Esophagus mucosa (tissue), 1 donor: ENCODE measurements at places on chromosomes 11 and 22.

GRCh38 chr11:13438291-13438690 lies 24.7 kb downstream of the BTBD10 start:
- no peak for ATAC-seq

GRCh38 chr22:43174941-43175531 lies 11.9 kb downstream of the TTLL12 start:
- peak; percentile 80 for ATAC-seq

GRCh38 chr11:59754494-59754858 lies 700 bp upstream of the STX3 start:
- ATAC-seq = no peak

DNA sequence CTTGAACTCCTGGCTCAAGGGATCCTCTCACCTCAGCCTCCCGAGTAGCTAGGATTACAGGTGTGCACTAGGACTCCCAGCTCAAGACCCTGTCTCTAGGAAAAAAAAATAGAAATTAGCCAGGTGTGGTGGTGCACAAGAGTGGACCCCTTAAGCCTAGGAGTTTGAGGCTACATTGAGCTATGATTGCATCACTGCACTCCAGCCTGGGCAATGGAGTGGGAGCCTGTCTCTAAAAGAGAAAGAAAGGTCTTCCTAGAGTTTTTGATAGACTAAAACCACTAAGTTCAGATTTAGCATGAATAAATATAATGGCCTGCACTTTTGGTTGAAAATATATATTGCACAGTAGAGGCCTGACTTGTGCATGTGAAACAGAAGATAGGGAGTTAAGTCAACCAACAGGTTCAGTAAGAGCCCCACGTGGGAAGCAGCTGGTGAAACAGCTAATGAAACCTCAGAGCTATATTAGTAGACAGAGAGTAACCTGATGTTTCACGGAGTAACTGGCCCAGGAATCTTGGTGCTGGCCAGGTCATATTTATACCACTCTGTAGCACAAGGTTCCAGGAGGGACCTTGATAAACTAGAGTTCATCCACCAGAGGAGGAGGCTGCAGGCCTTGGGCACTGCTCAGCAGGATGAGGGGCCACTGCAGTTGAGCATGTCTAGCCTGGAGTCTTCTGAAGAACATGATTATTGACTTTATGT lies 4.6 kb upstream of the MICAL3 start:
- peak; percentile 23 for ATAC-seq

- no peak for ATAC-seq
These were observed 32.9 kb upstream of the DDI1 start for GRCh38 chr11:104003491-104003890.

GRCh38 chr11:110287537-110287936 lies 8.9 kb downstream of the RDX start:
- no peak for ATAC-seq

DNA sequence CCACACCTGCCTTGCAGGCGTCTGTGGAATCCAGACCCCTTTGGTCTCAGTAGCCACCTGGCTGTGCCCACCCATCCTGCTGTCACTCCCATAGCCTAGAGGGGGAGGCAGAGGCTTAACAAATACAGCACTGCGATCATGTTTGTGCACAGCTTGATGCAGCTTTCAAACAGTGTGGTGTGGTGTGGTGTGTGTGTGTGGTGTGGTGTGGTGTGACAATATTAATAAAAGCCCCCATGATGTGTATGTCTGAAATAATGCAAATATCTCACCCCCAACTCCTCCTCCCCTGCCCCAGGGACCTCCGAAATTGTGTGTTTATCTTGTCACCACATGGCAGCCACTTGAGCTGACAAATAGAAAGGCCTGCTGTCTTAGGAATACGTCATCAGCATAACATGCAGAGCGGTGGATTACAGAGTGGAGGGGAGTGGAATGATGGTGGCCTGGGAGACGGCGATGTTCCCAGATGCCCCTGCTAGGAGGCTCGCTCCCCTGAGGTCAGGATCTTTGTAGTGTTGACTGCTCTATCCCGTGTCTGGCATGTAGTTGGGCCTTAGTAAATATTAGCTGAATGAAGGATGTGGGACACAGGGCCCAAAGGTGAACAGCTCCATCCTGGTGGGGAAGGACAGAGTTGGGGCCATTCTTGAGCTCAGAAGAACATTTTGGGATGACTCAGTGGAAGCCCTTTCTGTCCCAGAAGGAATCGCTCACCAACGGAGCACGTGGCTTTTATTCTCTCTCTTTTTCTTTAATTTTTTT lies 2.8 kb downstream of the PDXP start:
- no peak for ATAC-seq

DNA sequence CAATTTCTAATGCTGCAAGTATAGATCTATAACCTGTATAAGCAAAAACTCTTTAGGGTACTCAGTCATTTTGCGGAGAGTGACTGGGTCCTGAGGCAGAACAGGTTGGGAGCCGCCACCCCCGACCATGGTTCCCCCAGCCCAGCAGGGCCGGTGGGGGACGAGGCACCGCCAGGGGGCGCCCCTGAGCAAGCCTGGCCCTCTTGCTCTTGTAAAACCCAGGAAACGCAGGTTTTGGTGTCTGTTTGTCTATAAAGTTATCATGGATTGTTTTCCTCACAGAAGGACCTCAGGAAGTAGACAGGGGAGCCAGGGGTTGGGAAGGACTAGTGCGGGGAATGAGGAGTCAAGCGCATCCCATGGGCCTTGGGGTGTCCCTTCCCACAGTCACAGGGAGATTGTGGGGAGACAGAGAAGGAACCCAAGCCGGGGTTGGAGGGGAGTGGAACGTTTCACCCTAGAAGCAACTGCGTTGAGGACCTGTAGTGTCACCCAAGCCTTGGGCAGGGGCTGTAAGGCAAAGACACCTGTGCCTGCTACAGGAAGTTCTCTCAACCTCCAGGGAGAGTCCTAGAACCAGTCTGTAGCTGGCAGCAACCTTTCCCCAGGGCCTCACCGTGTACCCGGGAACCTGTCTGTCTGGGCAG lies 26.4 kb downstream of the KCTD17 start:
- peak; percentile 44 for ATAC-seq

DNA sequence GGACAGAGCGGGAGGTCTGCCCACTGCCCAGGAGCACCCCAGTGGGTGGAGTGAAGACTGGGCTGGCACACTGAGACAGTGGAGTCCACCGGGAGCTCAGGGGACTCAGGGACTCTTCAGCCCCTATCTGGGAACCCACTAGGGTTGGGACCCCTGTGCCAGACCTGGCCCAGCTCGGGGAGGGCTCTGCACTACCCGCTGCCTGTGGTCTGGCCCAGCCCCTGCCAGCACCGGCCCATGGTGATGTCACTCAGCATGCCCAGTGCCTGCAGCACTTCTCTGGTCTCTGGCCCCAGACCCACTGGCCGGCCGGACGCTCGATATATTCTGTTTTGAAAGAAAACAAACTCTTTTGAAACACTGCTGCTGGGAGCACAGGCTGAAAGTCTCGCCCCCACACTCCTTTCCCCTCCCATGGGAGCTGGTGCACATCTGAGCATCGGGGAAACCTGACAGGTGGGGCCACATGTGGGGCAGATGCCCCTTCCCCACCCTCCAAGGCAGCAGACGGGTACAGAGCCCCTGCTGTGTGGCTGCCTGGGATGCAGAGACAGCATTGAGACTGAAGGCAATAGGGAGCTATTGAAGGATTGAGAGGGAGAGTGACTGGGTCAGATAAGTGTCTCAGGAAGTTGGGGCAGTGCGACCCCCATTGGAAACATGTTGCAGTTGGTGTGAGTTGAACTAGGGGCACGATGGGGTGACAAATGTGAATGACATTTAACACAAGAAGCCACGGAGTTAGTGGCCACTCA lies 62.9 kb downstream of the MYEOV start:
- ATAC-seq = no peak

GRCh38 chr11:40185793-40186192 lies 1273.7 kb downstream of the LRRC4C start:
- no peak for ATAC-seq

- no peak for ATAC-seq
These were observed 35.2 kb downstream of the IGLL1 start for GRCh38 chr22:23544852-23545251.

- peak; percentile 6 for ATAC-seq
These were observed 23.0 kb downstream of the MYEOV start for GRCh38 chr11:69316956-69317355.

DNA sequence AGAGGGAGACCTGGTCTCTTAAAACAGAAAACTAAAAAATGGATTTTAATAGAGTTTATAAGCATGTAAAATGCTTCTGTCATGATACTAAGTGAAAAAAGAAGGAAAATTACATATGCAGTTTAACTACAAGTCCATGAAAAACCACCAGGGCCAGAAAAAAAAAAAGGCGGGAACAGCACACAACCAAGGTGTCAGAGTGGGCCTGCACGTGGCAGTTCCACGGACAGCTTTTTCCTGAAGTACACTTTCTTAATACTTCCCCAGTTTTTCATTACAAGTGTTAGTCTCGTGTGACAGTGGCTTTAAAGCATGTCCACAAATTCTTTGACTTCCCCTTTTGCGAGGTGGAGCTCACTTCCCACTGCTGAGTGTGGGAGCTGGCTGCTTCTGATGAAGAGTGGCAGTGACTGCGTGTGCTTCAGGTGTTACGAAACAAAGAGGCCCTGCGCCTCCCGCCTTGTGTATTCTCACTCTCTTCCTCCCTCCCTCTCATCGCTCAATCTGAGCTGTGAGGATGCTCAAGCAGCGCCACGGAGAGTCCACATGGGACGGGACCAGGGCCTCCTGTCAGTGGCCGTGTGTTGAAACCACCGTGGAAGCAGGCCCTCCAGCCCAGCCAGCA lies 16.4 kb downstream of the PPM1F start:
- ATAC-seq = no peak

DNA sequence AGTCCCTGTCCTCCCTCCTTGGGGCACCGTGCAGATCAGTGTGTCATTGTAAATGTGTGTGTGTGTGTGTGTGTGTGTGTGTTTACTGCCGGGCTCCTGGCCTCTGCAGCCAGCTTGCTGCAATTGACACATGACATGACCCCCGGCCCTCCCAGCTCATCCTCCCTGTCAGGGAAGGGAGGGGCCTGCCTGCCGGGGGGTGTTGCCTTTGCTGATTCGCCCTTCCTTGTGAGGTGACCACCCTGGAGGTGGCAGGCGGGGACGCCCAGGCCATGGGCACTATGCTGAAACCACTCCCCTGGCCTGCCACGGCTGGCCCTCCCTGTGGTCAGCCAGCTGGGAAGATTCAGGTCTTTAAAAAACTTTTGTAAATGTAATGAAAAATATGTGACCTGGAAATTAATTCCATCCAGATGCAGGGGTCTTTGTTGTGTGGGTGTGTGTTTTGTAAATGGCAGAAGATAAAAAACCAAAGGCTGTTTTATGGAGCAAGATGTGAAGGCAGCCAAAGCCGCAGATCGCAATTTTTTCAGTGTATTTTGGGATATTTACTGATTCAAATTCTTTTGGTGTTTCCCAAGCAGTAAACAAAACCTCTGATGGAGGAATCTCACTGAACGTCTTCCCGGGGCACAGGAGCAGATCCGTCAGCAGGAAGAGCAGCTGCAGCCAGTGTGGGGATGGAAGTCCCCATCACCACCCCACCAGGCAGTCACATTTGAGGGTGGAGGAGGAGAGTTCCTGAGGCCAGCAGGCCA lies 23.2 kb downstream of the SHISAL1 start:
- no peak for ATAC-seq

DNA sequence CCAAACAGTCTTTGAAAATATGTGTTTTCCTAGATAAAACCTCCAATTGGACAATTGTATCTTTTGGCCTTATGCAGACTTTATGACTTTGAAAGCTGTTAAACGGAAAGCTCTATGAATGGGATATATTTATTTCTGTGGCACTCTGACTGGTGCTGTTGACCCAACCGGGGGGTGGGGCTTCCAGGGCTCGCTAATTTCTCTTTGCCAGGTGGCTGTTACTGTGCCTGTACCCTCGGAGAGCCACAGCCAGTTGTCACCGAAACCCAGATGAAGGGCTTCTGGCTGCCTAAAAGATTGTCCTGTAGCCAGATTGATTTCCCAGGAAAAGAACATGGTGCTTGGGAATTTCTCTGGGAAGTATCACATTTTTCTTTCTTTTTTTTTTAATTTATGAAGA lies 132.7 kb upstream of the NAV2 start:
- no peak for ATAC-seq
